ENCODE measurements at places on chromosomes 12 and 14.

GRCh38 chr14:20719777-20720176 lies 25.9 kb upstream of the EDDM3A start:
- no peak for DNase-seq

DNA sequence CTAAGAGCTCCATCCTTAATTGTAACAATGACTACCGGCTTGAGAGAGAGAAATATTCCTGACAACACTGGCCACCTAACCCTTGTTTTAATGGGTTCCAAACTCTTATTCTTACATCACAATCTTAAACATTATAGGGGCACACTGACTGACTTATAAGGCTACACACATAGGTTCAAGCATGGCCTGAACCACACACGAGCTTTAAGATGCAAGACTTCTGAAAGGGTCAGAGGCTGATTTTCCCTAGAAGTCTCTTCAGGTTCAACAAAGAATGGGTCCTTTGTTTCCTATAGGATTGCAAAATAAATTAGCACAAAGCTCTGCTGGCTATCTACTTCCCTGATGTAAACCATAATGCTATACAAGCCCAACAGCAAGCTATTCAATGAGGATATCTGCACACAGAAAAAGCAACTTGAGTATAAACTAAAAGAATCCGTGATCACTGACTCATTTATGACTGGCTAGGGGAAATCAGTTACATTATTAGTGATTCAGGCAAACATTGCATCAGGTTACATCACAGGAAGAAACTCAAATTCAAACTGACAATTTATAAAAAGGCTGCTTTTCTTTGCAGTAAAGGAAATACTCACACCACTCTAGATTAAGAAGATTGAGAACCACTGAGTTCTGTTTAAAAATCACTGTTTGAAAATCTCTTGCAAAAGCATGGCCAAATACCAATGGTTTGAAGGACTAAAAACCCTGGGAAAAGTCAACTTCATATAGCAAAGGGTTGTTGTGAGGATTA lies 8.5 kb downstream of the BTG1 start:
- DNase-seq, result peak; percentile 91

GRCh38 chr12:18718462-18718861 lies 19.4 kb downstream of the PLCZ1 start:
- DNase-seq, result no peak

GRCh38 chr12:89528434-89528833 lies 2.6 kb upstream of the POC1B start:
- DNase-seq, result no peak

- peak; percentile 0 for DNase-seq
Measured at GRCh38 chr14:105999361-106000028, 473.1 kb downstream of the TMEM121 start.

GRCh38 chr14:69673104-69673503 lies 61.7 kb downstream of the SUSD6 start:
- DNase-seq, result no peak

- DNase-seq, result no peak
Measured at GRCh38 chr12:13375583-13376345, 179.2 kb downstream of the EMP1 start.

DNA sequence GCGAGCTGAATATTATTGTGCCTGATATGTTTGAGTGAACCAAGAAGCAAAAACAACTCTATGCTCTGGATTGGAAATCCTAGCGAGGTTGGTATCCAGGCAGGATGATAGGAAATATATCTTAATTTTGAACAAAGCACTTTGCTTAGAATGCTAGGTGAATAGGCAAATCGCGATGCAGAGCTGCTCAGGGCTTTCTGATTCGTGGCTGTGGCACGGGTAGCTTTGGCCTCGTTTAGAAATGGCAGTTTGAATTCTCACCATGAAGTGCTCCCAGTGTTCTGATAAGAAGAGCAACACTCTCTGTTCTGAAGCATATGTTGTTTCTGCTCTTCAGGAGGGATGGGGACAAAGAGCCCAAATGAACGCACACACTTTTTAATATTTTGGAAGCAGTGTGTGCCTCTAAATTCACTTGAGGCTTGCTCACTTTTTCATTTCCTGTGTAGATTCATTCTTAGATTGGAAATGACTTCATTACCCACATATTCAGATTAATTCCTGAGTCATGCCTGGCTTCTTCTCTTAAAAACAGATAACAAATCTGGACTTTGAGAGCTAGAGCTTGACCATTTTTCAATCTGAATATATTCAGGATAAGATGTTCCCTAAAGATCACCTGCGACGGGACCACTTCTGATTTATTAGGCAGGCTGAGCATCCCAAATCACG lies 200.9 kb downstream of the RPAP3 start:
- DNase-seq, result peak; percentile 42

- DNase-seq, result no peak
Measured at GRCh38 chr12:121892673-121893561, 4.3 kb downstream of the PSMD9 start.

DNA sequence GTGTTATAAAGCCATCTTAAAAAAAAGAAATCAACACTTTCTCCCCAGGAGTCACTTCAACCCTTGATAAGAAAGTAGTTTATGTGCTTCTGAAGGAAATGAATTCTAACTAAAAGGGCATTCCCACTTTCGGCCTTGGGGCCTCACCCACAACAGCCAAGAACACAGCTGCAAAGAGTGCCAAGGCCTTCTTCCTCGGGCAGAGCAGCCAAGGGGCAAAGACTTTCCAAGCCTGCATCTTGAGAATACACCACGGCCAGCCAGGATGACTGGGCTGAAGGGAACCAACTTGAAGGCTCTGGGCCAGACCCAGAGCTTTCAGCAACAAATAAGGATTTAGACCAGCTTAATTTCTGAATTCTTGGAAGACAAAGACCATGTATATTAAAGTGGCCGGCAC lies 60.4 kb upstream of the FOXN3 start:
- DNase-seq, result no peak

- DNase-seq, result no peak
Measured at GRCh38 chr14:37637341-37637740, 41.9 kb downstream of the TTC6 start.

- DNase-seq, result peak; percentile 90
Measured at GRCh38 chr12:105226219-105226618, 9.8 kb downstream of the APPL2 start.

DNA sequence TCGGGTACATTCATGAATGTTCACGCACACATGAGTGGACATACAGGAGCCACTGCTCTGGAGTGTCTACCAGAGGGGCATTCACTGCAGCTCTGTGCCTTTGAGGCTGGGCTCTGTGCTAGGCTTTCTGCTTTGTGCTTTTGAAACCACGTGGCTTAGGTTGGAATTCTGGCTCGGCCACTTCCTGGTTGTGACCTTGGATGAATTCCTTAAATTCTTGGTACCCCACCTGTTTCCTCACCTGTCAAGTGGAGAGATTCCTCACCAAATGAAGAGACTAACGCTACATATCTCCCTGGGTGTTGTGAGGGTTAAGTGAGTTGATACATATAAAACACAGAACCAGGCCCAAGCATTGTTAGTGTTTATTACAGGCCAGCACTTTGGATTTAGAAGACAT lies 842.8 kb downstream of the VRK1 start:
- DNase-seq, result no peak

DNA sequence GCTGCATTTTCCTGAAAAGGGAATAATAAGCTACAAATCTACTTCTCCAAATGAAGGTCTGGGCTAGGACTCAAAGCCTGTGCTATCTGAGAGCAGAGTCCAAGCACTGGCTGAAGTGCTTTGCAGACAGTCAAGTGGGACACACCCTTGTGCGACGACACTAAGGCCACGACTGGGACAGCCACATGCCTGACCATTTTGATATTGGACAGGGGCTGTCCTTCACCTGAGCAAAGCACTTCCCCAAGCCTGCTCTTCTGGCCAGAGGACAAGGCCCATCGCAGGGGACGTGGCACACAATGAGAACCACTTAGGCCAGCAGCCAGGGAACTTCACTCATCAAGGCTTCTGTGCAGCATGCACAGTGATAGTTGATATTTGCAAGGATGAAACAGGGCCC lies 71.4 kb downstream of the RBM19 start:
- DNase-seq, result no peak

DNA sequence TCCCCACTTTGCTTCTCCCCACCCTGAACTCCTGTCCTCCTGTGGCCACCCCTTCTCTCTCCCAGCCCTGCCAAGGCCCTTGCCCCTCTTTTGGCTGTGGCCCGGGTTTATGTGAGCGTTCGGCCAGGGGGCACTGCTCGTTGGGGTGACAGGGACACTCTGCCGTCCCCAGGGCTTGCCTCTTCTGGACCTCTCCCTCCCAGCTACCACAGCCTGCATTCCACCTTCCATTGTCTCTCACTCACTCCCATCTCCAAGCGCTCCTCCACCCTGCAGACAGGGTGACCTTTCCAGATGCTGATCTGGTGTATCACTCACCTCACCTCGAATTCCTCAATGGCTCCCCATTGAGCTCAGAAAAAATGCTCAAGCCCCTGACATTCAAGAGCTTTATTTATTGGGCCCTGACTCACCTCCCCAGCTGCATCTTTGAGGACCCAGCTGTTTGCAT lies 1.4 kb downstream of the SERPINA9 start:
- no peak for DNase-seq

DNA sequence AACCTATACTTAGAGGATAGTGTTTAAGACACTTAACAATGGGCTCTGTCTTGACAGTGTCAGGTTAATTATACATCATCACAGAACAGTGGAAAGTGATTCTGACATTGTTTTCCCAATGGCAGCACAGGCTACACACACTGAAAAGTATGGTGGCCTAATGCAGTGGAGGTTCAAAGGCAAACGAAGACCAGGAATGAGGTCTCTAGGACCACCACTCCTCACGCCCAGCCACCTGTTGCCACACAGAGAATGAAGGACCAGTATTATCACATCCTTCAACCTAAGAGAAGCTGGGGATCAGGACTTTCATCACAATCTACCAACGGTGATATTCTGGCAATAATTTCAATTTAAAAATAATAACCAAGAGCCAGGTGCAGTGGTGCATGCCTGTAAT lies 34.5 kb upstream of the CDK2AP1 start:
- no peak for DNase-seq

DNA sequence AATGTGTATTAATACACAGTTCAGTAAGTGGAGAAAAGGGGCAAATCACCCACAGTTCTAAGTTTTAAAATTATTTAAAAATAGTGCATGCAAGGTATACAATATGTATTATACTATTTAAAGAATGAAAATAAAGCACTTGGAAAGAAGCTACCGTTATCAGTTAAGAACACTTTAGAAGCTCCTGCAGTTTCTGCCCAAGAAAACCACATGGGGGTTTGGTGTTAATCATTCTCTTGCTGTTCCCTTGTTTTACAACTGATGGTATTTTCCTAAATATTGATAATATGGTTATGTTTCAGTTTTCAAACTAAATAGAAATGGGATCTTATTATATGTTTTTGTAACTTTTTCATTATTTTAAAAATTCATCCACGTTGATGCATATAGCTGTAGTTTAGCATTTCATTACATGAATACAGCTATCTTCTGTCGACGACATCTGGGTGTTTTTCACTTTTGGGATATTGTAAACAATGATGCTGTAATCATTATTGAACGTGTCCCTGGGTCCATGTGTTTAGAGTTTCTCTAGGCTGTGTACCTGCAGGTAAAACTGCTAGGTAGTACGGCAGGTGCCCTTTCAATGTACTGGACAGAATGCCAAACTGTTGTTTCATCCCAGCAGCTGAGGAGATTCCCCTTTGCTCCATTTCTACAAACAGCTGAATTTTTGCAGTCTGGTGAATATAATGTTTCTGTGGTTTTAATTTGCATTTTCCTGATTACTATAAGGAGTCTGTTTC lies 64.1 kb downstream of the APPL2 start:
- DNase-seq, result no peak

- DNase-seq, result peak; percentile 29
Measured at GRCh38 chr12:80469681-80470080, 25.6 kb downstream of the PTPRQ start.

DNA sequence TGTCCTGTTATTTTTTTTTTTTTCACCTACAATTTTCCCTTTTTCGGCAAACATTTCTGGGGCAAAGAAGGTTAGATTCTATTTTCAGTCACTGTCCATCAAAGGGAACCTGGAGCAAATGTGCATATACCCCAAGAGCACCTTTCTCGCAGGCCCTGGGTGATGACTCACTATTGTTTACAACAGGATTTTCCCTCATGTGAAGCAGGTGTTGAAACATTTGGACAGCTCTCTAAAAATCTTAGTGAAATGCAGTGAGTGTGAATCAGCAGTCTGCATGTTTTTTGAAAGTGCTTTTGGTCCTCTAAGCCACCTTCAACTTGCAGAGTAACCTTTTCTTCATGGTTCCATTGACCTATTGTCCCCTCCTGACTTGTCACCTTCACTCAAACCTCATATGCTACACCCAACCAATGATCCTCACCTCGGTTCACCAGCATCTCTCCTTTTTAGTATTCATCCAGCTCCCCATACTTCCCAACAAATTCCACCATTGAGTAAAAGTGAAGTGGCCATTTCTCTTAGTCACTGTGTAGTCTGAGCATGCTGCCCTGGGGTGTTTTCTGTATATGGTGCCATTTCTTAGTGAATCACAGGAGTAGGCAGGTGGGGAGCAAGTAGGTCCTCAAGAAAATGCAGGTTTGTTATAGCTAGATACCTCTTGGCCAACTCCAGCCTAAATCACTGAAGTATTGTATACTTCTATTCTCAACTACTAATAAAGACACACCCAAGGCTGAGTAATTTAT lies 260.2 kb downstream of the BMP4 start:
- DNase-seq, result no peak

GRCh38 chr14:38000340-38000739 lies 207.4 kb upstream of the SSTR1 start:
- no peak for DNase-seq

DNA sequence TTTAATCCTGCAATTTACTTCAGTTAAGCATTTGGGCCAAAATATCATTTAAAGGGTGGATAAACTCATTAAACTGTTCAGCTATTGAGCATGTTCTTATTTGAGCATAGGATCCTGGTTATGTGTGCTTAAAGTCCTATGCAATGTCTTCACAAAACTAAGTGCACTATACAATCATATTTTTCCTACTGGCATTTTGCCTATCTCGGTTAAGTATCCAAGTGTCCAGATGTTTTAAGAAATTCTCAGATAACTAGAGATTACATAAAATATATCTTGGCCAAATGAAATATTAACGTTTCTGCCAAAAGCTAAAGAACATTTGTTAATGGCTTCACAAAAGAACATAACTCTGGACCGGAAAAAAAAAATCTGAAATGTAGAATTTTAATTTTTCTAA lies 250.8 kb upstream of the LRFN5 start:
- no peak for DNase-seq

DNA sequence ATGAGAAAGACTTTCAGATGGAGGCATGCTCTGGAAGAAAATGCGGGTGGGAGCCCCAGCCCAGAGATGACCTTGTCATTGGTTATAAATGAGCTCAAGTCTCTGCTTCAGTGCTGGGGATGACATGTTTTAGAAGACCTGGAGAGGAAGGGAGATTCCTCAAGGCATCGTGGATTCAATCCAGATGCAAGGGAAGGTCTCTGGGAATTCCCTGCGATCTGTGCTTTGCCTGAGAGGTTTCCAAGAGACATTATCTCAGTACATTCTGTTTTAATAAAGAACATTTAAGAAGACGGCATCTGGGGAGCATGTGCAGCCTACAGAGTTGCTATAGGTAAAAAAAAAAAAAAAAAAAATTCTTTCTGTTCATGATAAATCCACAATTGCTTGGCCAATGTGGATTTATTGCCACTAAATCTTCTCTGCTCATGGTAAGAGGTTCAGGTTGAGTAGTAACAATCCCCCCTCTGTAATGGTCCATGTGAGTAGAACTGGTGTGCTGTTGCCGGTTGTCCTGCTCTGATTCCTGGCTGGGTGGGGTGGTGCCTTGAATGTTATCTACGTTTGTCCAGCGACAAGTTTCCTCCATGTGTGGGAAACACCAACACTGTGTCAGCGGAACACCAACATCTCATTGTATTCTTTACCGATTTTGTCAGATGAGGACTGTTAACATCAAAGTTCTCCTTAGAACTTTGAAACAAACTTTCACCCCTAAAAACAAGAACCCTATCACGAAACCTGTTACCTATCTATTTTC lies 230.0 kb downstream of the MSRB3 start:
- no peak for DNase-seq
